ENCODE measurements at places on chromosomes 6 and 20.

GRCh38 chr6:143271024-143271423 is 179.5 kb downstream of the ADAT2 start:
- DNase-seq = no peak

DNA sequence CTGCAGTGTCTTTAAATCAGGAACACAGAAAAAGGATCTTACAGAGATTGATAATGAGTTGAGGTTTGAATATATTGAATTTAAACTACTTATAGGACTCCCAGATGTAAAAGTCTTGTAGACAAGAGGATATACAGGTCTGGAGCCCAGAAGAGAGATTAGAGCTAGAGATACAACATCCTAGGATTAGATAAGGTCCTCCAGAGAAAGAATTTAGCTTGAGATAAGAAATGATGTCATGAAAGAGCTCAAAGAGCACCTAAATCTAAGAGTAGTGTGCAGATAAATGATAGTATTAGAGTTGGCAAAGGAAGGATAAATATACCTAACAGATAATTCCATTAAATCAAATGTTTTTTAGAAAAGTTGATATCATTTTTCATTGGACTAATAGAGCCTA is 23.9 kb downstream of the EPM2A start:
- DNase-seq = no peak

GRCh38 chr6:166167258-166167731 is 356 bp downstream of the TBXT start:
- DNase-seq = no peak

- DNase-seq = peak; percentile 59
Observed at GRCh38 chr6:32785781-32786533, 22.6 kb upstream of the HLA-DQB2 start.

- no peak for DNase-seq
Observed at GRCh38 chr6:102333736-102334135, 940.2 kb downstream of the GRIK2 start.

DNA sequence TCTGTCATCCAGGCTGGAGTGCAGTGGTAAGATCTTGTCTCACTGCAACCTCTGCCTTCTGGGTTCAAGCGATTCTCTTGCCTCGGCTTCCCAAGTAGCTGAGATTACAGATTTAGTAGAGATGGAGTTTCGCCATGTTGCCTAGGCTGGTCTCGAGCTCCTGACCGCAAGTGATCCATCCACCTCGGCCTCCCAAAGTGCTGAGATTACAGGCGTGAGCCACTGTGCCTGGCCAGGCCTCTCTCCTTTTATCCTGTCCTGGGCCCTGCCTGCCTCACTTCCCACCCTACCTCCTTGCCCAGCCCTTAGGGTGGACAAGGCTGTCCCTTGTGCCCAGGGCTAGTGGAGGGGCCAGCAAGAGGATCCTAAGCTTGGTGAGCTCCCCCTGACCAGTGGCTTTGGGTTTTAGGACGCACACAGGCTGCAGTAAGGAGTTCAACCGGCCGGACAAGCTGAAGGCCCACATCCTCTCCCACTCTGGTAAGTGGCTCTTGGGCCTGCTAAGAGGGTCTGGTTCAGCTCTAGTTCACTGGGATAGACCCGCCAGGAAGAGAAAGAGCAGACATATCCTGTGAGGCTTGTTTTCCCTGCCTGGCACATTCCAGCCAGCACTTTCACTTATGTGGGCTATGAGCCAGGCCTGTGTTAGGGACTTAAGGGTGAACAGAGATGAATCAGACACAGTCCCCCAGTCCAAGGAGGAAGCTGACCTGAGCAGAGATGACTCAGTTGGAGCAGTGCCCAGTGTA is 21.9 kb upstream of the CHMP4B start:
- no peak for DNase-seq

GRCh38 chr6:747921-748320 is 55.0 kb upstream of the EXOC2 start:
- no peak for DNase-seq

GRCh38 chr6:150631283-150631983 is 31.7 kb downstream of the PLEKHG1 start:
- no peak for DNase-seq

DNA sequence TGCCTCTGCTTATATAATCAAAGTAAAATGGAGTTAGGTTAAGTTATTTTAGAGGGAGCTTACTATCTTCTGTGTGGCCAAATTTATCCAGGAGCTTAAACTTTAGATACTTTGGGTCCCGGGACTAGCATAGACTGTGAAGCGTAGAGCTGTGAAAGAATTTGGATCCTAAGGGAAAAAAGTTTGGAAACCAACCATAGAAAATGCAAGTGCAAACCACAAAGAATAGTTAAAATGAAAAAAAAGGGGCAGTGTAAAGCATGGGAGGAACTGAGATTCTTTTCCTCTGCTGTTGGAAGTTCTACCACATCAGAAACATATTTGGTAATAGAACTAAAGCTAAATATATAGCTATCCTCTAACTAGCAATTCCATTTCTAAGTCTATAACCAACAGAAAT is 232.2 kb upstream of the FLRT3 start:
- no peak for DNase-seq

DNA sequence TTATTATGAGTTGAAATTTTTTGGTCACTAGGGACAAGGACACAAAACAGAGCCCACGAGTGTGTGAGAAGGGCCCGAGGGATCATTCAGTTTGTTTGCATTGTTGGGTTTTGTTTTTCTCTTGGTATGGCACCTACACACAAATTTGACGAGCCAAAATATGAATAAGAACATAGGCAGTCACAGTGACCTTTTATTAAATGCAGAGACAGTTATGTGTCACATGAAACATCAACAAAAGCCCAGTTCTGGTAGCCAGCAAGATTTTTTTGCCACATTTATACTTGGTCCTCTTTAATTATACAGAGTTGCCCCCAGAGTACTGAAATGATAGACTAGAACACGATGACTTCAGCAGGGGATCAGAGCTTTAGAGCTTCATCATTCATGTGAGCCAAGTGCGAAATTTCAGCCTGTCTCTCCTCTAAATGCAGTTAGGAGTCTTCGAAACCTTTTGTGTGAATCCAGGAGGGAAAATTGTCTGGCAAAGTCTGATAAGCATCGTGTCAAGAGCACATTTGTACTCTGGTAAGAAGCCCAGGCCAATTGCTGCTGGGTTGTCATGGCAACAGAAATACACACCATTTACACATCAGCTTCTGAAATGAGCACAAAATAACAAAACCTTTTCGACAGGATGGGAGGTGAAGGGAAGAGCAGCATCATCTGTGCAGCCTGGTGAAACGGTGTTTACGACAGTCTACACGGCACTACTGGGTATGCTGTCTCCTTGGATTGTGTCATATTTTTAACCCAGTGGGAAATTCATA is 79.2 kb upstream of the RIPOR2 start:
- DNase-seq = peak; percentile 37

DNA sequence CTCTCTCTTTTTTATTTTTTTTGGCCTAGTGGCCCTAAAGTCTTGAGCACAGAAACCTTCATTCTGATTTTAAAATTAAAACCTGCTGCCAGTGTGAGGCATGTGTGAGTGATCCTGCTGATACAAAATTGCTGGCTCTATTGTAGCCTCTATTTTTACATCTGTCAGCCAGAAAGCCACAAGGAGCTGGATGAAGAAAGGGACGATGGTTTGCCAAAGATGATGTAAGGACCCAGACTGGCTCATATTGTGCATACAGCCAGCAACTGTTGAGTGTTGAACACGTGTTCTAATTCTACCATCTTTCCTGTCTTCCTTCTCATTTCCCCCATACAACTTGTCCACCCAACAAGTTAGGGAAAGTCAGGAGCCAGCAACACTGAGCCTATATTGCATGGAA is 40.8 kb upstream of the ATXN1 start:
- DNase-seq = no peak

DNA sequence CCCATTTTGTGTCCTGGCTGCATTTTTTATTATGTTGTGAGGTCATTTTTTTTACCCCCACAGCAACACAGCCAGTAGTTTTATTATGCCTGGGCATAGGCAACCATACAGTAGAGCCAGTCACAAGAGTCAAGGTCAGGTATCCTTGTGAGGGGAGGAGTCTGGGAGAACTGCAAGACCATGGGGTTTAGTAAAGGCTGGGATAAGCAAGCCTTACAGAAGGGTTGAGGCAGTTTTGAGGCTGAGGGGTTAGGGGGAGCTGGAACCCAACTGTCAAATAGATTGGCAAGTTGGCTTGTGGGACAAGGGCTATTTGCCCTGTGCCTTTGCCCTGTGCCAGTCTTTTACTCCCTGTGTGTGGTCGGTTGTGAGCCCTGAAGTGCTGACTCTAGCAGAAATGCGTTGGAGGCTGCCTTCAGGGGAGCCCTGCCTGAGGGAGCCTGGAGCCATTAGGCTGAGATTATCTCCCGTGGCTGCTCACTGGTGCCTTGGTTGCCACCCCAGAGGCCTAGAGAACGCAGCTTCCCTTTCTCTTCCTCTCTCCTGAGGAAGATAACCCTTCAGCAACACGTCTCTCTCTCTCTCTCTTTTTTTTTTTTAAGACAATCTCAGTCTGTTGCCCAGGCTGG is 31.1 kb downstream of the RALY start:
- no peak for DNase-seq

- DNase-seq = no peak
Observed at GRCh38 chr6:35808688-35809087, 3.5 kb downstream of the LHFPL5 start.

GRCh38 chr6:80465513-80465912 is 359.0 kb downstream of the BCKDHB start:
- DNase-seq = no peak

DNA sequence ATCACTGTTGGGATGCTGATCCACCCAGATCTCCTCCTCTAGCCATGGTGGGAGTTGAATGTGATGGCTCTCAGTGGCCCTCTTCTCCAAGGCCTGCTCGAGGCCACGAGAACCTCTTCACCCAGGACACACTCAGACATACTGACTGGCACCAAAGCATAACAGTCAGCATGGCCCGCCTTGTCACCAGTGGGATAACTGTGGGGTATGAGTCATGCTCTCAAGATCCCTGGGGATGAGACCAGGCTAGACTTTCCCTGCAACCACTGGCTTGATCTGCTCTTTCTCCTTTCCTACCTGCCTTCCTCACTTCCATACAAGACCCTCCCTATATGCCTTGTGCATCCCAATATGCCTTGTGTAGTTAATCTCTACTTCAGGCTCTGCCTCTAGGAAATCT is 66.8 kb downstream of the RIN2 start:
- DNase-seq = no peak

GRCh38 chr20:43372051-43372450 is 85.6 kb upstream of the SRSF6 start:
- DNase-seq = no peak

- no peak for DNase-seq
Observed at GRCh38 chr6:159665868-159666635, 27.0 kb downstream of the SOD2 start.

GRCh38 chr20:44309763-44310663 is 989 bp downstream of the FITM2 start:
- DNase-seq = no peak

DNA sequence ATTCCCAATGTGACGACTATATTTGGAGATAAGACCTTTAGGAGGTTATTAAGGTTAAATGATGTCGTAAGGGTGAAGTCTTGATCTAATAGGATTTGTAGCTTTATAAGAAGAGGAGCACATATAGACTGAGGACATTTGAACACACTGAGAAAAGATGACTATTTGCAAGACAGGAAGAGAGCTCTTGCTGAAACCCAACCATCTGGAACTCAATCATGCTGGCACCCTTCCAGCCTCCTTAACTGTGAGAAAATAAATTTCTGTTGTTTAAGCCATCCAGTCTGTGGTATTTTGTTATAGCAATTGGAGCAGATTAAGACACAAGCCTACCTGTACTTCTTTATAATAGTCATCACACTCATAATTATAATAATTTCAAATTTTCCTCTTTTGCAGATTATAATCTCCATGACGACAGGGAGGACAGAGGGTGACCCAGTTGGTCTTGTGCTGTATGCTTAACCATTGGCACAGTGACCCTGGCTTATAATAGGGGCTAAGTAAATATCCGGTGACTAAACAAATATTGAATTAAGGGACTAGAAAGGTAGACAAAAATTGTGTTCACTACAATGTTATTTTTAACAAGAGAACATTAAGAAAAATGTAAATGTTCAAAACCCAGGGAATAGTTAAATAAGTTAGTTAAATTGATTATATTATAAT is 206.4 kb upstream of the HDDC2 start:
- no peak for DNase-seq

- DNase-seq = no peak
Observed at GRCh38 chr6:163643866-163644265, 229.3 kb downstream of the QKI start.

DNA sequence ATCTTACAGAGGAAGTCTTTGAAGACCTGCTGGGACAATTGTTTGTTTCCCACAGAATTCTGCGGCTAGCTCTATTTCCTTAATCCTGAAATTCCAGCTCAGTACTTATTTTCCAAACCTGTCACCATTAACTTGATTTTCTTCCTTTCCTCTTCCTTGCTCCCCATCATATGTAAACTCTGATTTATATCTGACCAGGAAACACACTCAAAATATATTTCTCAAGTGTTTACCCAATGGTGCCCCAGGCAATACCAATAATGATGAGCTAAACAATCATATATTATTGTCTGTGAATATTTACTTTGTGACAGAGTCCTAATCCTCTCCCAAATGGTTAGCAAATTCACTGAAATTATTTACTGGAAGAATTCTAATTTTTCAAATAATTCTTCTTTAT is 597.3 kb downstream of the PKHD1 start:
- no peak for DNase-seq

Measured in HAP-1 (cell line).